Spleen (tissue), 13 donors: ENCODE measurements at places on chromosomes 5 and 9.

GRCh38 chr5:169003721-169004541 lies 297.0 kb downstream of the SLIT3 start:
- no peak for DNase-seq
- H3K36me3 ChIP-seq, result no peaks in the 10 kb centered on the region
- no peaks in the 10 kb centered on the region for H3K27me3 ChIP-seq
- H3K4me3 ChIP-seq, result no peak overlapping the region

GRCh38 chr9:94767331-94768072 lies 41.0 kb downstream of the AOPEP start:
- H3K27ac ChIP-seq, result no peak overlapping the region

DNA sequence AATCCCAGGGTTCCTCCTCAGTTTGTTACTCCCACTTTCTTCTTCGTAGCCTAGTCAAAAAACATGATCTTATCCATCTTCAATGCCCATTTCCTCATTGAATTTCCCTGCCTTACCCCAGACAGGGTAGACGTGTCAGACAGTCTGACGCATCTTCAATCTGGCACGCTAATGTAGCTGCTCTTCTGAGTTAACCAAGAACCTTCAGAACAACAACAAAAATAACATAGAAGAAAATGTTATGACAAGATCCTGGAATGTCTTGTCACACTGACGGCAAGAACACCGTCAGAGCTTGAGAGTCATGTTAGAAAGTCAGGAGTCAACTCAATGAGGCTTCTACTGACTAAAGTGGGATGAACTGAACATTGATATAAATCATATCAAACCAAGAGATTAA lies 122.7 kb upstream of the SPDL1 start:
- no peak overlapping the region for H3K27ac ChIP-seq
- H3K27me3 ChIP-seq, result no peaks in the 10 kb centered on the region
- no peaks in the 10 kb centered on the region for H3K4me1 ChIP-seq
- no peak overlapping the region for H3K4me3 ChIP-seq

GRCh38 chr5:9015937-9016270 lies 530.0 kb downstream of the SEMA5A start:
- no peak overlapping the region for H3K4me3 ChIP-seq
- H3K4me1 ChIP-seq, result peaks cover 9% of the 10 kb centered on the region
- H3K36me3 ChIP-seq, result no peaks in the 10 kb centered on the region

GRCh38 chr5:14040542-14040941 lies 96.1 kb upstream of the DNAH5 start:
- DNase-seq, result no peak
- no peaks in the 10 kb centered on the region for H3K27me3 ChIP-seq
- H3K4me3 ChIP-seq, result no peak overlapping the region
- H3K36me3 ChIP-seq, result no peaks in the 10 kb centered on the region
- H3K27ac ChIP-seq, result no peak overlapping the region

DNA sequence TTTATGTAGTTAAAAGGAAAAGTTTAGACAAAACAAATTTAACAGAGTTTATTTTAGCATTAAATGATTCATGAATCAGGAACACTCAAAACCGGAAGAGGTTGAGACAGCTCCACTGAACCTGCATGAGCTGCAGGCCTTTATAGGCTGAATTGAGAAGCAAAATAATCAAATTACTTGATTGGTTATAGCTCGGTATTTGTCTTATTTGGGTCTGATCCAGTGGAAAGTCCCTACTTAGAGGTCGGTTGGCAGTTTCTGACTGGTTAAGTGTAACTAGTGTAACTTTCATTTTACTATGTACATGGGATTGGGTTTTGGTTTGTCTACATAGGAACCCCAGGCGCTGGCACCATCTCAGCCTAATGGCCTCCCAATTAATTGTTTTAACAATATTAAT lies 74.1 kb upstream of the PIK3R1 start:
- no peaks in the 10 kb centered on the region for H3K36me3 ChIP-seq
- H3K4me3 ChIP-seq, result no peak overlapping the region
- no peak overlapping the region for H3K27ac ChIP-seq
- peaks cover 7% of the 10 kb centered on the region for H3K4me1 ChIP-seq

- H3K4me1 ChIP-seq, result no peaks in the 10 kb centered on the region
- no peak for DNase-seq
- H3K27ac ChIP-seq, result no peak overlapping the region
- H3K4me3 ChIP-seq, result no peak overlapping the region
Measured at GRCh38 chr5:80797428-80798024, 142.7 kb upstream of the DHFR start.

GRCh38 chr5:135615581-135616260 lies 36.9 kb upstream of the CXCL14 start:
- no peaks in the 10 kb centered on the region for H3K27me3 ChIP-seq
- H3K4me1 ChIP-seq, result no peaks in the 10 kb centered on the region
- no peaks in the 10 kb centered on the region for H3K36me3 ChIP-seq
- no peak for DNase-seq

GRCh38 chr9:99035313-99035712 lies 69.6 kb upstream of the TGFBR1 start:
- H3K27me3 ChIP-seq, result peaks cover 14% of the 10 kb centered on the region
- no peak for DNase-seq
- no peaks in the 10 kb centered on the region for H3K36me3 ChIP-seq
- no peak overlapping the region for H3K4me3 ChIP-seq
- peaks cover 17% of the 10 kb centered on the region for H3K4me1 ChIP-seq

DNA sequence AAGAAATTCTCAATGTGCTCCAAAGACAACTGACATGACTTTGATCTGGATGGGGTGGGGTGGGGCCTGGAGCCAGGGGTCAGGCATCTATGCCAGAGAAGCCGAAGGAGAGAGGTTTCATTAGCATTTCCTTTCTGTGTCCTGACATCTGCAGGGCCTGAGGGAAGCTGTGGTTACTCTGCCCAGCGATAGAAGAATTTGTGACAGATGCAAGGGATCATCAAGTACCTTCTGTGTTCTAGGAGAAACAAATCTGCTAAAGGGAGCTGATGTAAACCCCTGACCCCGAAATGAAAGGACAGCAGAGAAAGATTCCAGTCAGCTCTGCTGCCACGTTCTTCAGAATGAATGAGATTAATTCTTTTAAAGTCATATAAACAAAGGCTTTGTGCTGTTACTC lies 335.7 kb downstream of the PRELID2 start:
- H3K36me3 ChIP-seq, result no peaks in the 10 kb centered on the region
- no peaks in the 10 kb centered on the region for H3K27me3 ChIP-seq
- no peaks in the 10 kb centered on the region for H3K4me1 ChIP-seq
- no peak overlapping the region for H3K27ac ChIP-seq
- no peak overlapping the region for H3K4me3 ChIP-seq
- DNase-seq, result no peak

- no peaks in the 10 kb centered on the region for H3K4me1 ChIP-seq
- no peak for DNase-seq
- H3K4me3 ChIP-seq, result no peak overlapping the region
- H3K27ac ChIP-seq, result no peak overlapping the region
- H3K27me3 ChIP-seq, result no peaks in the 10 kb centered on the region
Measured at GRCh38 chr5:172090976-172091547, 84.6 kb upstream of the FBXW11 start.

DNA sequence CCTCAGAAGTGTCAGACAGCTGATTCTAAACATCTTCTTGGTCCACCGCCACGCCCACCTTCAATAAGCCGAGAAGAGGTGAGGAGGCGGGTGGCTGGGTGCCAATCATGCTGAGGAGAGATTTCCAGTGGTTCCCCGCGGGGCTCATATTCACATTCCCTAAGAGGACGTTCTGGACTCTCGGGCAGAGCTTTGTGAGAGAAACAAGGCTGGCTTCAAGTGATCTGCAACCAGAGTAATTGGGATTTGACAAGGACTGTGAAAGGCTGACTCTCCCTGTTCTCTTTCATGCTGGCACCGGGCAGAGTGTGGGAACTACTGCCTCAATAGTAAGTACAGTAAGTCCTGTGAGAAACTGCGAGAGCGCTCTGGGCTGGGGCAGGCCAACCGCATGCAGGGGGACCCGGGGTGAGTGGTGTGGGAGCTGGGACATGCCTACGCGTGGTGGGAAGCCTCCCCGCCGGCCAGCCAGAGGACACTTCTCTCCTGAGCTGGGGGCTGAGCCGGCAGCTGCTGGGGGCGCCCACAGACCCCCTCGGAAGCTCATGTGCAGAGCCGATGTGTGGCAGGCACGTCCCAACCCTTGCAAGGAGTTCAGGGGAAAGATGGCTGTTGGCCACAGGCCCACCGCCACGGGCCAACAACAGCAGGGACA lies 110.9 kb downstream of the LIFR start:
- H3K4me1 ChIP-seq, result peaks cover 6% of the 10 kb centered on the region
- DNase-seq, result no peak
- H3K4me3 ChIP-seq, result peak overlapping the region; percentile 16
- no peaks in the 10 kb centered on the region for H3K36me3 ChIP-seq
- H3K27ac ChIP-seq, result peak overlapping the region; percentile 73
- peaks cover 94% of the 10 kb centered on the region for H3K27me3 ChIP-seq

DNA sequence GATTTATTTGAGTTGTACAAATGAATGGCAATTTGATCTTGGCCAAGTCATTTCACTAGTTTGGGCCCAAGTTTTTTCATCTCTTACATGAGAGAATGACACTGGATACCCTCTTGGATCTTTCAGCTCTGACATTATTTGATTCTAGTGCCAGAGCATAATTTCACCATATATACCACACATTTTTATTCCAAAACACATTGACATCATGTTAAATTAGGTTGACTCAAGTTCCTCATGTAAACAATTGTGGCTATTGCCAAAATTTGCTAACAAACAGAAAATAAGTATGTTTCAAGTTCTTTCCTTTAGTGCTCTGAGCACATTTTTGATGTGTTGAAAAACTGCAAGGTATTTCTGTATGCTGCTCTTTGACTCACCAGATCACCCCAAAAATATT lies 375.8 kb downstream of the ZNF608 start:
- H3K27me3 ChIP-seq, result no peaks in the 10 kb centered on the region
- DNase-seq, result no peak
- no peaks in the 10 kb centered on the region for H3K36me3 ChIP-seq
- no peaks in the 10 kb centered on the region for H3K4me1 ChIP-seq

- peak; percentile 82 for DNase-seq
- H3K4me3 ChIP-seq, result no peak overlapping the region
- H3K4me1 ChIP-seq, result peaks cover 40% of the 10 kb centered on the region
- peaks cover 3% of the 10 kb centered on the region for H3K36me3 ChIP-seq
Measured at GRCh38 chr9:131621551-131622358, 76.4 kb downstream of the PRRT1B start.

DNA sequence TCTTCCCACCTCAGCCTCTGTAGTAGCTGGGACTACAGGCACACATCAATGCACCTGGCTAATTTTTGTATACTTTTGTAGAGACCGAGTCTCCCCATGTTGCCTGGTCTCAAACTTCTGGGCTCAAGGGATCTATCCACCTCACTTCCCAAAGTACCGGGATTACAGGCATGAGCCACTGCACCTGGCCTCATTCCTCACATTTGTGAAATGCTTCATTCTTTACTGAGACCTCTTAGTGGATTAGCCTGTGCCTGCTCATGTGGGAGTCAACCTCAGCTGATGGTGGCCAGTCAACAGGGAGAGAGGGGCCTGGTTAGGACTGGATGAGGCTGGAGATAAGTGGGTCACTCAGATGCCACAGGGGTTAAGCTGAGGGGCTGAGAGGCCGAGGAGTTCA lies 37.3 kb upstream of the CLK4 start:
- DNase-seq, result no peak
- H3K36me3 ChIP-seq, result no peaks in the 10 kb centered on the region
- peaks cover 30% of the 10 kb centered on the region for H3K27me3 ChIP-seq
- H3K27ac ChIP-seq, result no peak overlapping the region

GRCh38 chr5:33657176-33657575 lies 216.4 kb downstream of the TARS1 start:
- H3K4me3 ChIP-seq, result no peak overlapping the region
- no peak overlapping the region for H3K27ac ChIP-seq
- DNase-seq, result no peak
- H3K4me1 ChIP-seq, result no peaks in the 10 kb centered on the region

GRCh38 chr9:119053070-119053469 lies 316.2 kb downstream of the BRINP1 start:
- no peak overlapping the region for H3K27ac ChIP-seq
- H3K4me1 ChIP-seq, result no peaks in the 10 kb centered on the region
- H3K36me3 ChIP-seq, result no peaks in the 10 kb centered on the region
- H3K27me3 ChIP-seq, result no peaks in the 10 kb centered on the region

DNA sequence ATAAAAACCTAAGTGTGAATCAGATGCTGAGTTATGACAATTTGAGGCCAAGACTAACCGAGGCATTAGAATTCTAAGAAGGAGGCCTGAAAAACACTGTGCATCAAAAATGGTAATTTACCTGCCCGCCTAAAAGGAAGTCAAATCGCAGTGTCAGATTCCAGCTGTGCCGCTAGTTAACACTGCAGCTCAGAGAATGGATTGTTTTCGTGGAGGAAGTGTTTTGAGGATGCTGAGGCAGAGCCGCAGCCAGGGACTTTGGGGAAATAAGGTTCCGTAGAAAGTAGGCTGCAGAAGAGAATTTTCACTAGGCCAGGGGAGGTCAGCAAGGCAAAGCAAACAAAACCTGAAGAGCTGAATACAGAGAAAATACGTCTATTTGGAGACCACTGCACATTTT lies 226.4 kb upstream of the ISL1 start:
- no peak overlapping the region for H3K4me3 ChIP-seq
- H3K4me1 ChIP-seq, result no peaks in the 10 kb centered on the region
- DNase-seq, result no peak
- no peaks in the 10 kb centered on the region for H3K27me3 ChIP-seq
- H3K36me3 ChIP-seq, result no peaks in the 10 kb centered on the region

- peak; percentile 64 for DNase-seq
- peaks cover 8% of the 10 kb centered on the region for H3K27me3 ChIP-seq
- no peaks in the 10 kb centered on the region for H3K36me3 ChIP-seq
Measured at GRCh38 chr9:114271556-114272510, 51.1 kb upstream of the ORM1 start.

GRCh38 chr5:114148253-114148652 lies 213.6 kb upstream of the KCNN2 start:
- H3K36me3 ChIP-seq, result no peaks in the 10 kb centered on the region
- no peaks in the 10 kb centered on the region for H3K4me1 ChIP-seq
- DNase-seq, result no peak
- H3K27me3 ChIP-seq, result no peaks in the 10 kb centered on the region
- no peak overlapping the region for H3K27ac ChIP-seq

DNA sequence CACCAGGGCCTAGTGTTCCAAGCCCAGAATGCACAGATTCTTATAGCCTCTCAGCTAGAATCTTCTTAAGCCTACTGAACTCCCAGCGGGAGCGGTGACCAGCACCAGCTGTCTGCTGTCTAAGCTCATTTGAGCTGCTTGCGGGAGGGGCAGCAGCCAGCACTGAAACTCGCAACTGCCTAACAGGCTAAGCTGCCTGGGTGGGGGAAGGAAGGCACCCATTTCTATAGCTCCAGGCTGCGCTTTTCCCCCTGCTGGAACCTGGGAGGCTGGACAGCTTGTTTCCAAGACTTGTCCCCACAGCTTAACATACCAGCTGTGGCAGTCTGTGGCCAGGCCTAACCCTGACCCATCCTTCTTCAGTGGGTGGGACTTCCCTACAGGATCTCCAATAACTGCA lies 512.9 kb downstream of the EFNA5 start:
- no peaks in the 10 kb centered on the region for H3K27me3 ChIP-seq
- no peaks in the 10 kb centered on the region for H3K36me3 ChIP-seq
- no peak overlapping the region for H3K4me3 ChIP-seq
- no peak for DNase-seq
- H3K4me1 ChIP-seq, result no peaks in the 10 kb centered on the region

GRCh38 chr5:179720222-179720621 lies 12.4 kb upstream of the MAML1 start:
- H3K27me3 ChIP-seq, result no peaks in the 10 kb centered on the region
- H3K4me3 ChIP-seq, result no peak overlapping the region
- H3K4me1 ChIP-seq, result no peaks in the 10 kb centered on the region
- H3K27ac ChIP-seq, result no peak overlapping the region
- no peak for DNase-seq
